ENCODE measurements at places on chromosomes 6 and 20. TPM values are rescaled to one million over a fixed set of nuclear protein-coding genes. Genes with fewer than 3 reads are reported as not detected.

Gene MDFI
- not detected for total RNA-seq

Gene HLA-G
- 2.0 TPM for total RNA-seq

Gene RAET1E
- total RNA-seq: not detected

Gene PHACTR2
- 30.5 TPM for total RNA-seq

DNA sequence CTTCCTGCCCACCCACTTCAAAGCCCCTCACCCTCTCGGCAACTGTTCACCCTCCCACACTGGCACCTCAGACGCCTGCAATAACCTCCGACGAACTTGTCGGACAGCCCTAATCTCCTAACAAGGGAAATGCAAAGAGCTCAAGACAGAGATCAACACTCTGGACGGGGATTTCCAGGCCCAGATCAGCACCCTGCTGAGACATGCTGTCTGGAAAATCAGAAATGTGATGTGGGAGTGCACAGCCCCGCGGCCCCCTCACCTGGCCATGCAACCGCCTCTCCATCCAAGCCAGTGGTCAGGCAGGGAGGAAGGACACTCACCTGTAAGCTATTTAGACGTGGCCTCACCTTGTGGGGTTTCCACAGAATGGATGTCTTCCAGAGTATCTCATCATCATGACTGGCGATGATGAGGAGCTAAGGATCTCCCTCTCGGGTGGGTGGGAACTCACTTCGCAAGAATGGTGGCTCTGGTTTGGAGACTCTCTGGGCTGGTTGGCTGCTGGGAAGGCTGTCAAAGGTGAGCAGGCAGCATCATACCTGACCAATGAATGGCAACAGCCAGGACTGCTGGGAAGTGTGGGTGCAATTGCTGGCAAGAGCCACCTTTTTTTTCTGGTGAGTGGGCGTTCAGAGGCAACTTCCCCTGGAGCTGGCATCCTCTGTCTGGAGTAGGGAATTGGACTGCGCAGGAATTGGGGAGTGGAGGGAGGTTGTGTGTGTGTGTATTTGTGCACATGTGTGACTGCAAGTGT, 28.1 kb upstream of the ADTRP start:
- peak overlapping the region; percentile 6 for H3K27ac ChIP-seq
- no peak for DNase-seq
- no peaks in the 10 kb centered on the region for H3K27me3 ChIP-seq

DNA sequence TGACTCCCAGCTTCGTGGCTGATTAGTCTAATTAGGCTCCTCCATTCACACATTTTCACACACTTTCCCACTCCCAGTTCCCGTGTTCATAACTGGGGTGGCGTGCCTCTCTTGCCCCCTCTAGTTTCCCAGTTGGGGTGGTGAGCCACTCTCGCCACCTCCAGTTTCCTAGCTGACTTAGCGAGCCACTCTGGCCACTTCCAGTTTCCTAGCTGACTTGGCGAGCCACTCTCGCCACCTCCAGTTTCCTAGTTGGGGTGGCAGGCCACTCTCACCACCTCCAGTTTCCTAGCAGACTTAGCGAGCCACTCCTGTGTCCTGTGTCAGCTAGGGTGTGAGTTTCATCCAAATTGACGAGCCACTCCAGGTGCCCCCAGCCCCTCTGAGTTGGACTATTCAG, 7.4 kb upstream of the GMPR start:
- no peaks in the 10 kb centered on the region for H3K4me1 ChIP-seq
- H3K27me3 ChIP-seq: peaks cover 27% of the 10 kb centered on the region
- no peak overlapping the region for H3K27ac ChIP-seq
- H3K36me3 ChIP-seq: no peaks in the 10 kb centered on the region

DNA sequence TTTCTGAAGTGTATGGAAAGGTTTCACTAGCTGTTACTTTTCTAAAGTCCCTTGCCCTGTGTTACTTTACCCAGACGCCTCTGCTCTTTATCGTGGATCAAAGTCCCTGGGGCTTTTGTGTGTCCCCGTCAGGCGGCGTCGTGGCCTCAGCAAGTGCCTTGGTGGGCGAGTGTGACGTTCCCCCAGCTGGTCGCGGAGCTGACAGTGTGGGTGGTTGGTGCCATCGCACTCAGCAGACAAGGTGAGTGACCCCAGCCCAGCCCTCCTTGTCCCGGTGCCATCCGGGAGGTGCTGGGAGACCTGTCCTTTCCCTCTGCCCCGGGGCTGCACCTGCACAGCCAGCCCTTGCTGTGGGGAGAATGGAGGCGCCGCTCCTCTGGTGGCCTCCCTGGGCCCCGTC, 27.3 kb upstream of the TCFL5 start:
- H3K4me1 ChIP-seq: peaks cover 20% of the 10 kb centered on the region
- no peak overlapping the region for H3K4me3 ChIP-seq
- DNase-seq: no peak
- no peaks in the 10 kb centered on the region for H3K27me3 ChIP-seq
- no peak overlapping the region for H3K27ac ChIP-seq
- H3K36me3 ChIP-seq: peaks cover 35% of the 10 kb centered on the region

DNA sequence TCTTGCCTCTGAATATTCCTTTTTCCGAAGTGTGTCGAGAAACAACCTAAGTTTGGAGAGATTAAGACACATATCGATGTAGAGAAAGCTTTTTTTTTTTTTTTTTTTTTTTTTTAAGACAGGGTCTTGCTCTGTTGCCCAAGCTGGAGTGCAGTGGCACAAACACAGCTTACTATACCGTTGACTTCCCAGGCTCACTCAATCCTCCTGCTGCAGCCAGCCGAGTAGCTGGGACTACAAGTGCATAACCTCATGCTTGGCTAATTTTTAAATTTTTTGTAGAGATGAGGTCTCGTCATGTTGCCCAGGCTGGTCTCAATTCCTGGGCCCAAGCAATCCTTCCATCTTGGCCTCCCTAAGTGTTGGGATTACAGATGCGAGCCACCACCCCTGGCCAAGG, 21.4 kb downstream of the SLC17A5 start:
- peaks cover 17% of the 10 kb centered on the region for H3K36me3 ChIP-seq
- peaks cover 5% of the 10 kb centered on the region for H3K4me1 ChIP-seq
- no peaks in the 10 kb centered on the region for H3K27me3 ChIP-seq
- no peak for DNase-seq

All from activated naive CD8-positive, alpha-beta T cell treated with anti-CD3 and anti-CD28 coated beads, Interleukin-2, amount 10 ng/mL, durations not matched to agents 7 days and 5 days (primary cell).